ENCODE measurements at places on chromosomes 7 and 10.

DNA sequence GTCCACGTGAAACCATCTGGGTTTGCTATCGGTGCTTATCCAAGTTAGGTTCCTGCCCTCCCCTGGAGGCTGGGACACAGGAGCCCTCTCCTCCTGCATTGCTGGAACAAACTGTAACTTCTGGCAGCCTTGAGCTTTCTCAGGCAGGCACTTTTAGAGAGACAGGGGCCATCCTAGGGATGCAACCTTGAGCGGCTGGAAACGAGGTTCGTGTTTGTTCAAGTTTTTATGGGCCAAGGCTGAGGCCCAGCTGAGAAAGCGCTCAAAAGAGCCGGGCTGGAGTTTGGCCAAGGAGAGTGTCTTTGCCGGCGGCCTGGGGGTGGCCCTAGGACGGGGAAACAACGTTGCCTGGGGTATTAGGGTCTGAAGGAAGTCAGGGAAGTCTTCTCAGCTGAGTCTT lies 5.5 kb upstream of the MMD2 start:
- DNase-seq: no peak

GRCh38 chr7:110373416-110373815 lies 717.5 kb upstream of the LRRN3 start:
- DNase-seq: no peak

GRCh38 chr10:133258066-133258817 lies 18.4 kb downstream of the ADAM8 start:
- DNase-seq: no peak

- DNase-seq: no peak
Observed at GRCh38 chr7:17617380-17617779, 318.9 kb downstream of the AHR start.

DNA sequence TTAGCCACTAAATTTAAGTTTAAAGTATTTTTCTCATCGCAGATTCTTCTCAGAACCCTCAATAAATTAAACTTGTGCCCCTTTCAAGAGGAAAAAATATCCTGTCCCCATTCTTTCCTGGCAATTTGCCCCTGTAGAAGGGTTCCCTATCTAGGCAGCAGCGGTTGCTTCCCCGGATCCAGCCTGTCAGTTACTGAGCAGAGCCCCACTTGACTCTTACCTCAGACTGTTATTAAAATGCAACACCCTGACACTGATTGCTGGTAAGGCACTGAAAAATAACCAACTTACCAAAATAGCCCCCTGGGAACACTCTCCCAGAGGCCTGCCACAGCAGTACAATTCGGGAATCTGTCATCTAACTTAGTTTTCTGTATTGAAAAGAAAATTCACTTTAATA lies 13.9 kb downstream of the LMTK2 start:
- DNase-seq: no peak

GRCh38 chr7:129210989-129211312 lies 13.9 kb upstream of the AHCYL2 start:
- no peak for DNase-seq

DNA sequence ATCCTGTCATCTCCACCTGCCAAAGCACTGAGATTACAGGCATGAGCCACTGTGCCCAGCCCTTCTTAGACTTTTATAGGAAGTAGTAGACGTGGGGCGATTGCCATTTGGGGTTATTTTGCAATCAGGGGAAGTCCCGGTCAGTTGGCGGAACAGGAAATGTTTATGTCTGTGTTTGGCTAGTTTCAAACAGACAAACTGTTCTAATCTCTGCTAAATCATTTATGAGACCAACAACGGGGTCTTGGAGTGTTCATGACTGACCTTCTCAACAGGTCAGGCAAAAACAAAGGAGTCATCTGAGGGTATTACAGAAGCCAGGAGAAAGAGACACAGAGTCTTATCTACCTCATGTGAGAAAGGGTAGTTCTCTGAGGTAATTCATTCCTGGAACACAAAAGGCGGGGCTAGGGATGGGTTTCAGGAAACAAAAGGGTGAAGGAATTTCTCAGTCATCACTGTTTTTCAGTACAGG lies 6.6 kb upstream of the TPK1 start:
- DNase-seq: no peak

DNA sequence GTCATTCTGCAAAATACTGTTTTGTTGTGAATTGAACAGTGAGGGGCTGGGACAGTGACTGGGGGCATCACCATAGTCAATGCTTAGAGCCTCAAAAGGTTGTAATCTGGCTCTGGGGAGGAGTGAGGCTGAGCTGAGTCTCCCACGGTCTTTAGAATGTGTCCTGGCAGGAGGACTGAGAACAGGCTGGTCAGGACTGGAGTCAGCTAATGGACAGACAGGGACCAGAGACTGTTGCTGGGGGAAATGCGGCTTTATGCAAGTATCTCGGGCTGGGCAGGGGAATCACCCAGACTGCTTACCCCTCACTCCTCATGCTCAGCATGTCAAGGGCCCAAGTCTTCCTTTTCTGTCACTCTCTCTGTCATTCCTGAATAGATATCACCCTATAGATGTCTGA lies 346.5 kb downstream of the TYW1 start:
- no peak for DNase-seq

GRCh38 chr10:33559105-33559504 lies 224.6 kb upstream of the NRP1 start:
- DNase-seq: no peak

DNA sequence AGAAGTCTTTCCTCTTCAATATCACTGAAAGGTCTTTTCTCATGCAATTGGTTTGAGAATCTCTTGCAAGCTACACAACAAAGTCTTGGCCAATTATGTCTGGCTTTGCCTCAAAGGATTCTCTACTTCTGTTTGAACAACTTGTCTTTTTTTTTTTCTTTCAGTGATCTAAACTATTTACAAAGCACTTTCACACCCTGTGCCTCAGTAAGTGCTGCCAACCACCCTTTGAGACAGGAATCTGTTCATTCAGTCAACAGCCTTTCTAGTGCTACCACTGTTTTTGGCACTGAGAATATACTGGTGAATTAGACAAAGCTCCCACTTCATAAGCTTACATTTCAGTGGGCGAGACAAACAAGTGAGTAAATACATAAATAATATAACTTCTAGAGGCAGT lies 26.9 kb upstream of the SDK1 start:
- DNase-seq: no peak

GRCh38 chr10:95234951-95235350 lies 40.9 kb downstream of the ACSM6 start:
- DNase-seq: no peak

DNA sequence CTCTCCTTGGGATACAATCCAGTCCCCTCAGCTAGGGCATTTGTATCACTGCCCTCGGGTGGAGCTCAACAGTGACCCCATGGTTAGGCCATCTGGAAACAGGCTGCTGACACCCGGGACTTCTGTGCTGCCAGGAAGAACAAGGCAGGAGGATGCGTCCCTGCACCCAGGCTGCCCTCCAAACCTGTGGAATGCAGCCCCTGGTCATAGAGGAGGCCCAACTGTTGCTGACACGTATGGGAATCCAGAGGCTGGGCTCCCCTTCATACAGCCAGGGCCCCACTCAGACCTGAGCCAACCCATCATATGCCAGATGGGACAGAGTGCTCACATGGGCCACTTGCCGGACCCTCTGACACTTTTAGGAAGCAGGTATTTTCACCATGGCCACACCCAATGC lies 45.5 kb upstream of the SRGN start:
- no peak for DNase-seq

DNA sequence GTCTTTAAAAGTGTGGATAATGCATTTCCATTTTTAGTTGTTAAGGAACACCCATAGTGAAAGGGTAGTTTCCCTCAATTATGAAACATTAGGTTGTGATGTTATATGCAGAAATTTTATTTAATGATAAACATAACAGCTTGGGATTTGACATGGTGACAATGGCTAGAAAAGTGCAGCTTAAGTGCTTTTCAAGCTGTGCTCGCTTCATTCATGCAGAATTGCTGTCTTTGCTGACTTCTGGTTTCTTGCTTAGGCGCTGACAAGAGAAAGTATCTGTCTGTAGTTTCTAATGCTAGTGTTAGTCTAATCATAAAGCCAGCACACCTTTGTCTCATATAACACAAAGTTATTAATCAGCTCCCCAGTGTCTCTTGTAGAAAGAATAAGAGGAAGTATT lies 170.0 kb downstream of the ARL5B start:
- no peak for DNase-seq

GRCh38 chr7:4236389-4236788 lies 445.7 kb upstream of the FOXK1 start:
- no peak for DNase-seq

DNA sequence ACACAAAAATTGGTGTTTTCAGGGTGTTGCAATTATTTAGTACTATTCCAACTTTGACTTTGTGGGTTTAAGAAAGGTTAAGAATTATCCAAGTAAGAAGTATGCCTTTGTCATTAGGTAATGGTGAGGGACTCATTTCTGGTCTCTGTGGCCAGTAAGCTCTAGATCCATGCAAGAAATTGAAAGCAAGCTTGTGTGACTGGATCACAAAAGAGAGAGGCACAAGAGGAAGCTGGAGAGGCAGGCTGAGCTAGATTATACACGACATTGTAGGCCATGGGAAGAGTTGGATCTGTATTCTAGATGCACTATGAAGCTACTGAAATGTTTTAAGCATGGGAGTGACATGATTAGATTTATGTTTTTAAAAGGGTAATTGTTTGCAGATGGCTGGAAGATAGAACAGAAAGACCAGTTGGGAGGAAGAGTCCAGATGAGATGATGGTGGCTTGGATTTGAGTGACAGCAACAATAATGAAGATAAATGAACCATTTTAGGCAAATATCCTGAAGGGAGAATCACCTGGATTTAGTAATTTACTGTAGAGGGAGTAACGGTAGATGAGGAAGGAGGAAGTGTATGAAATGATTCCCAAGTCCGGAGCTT lies 50.0 kb downstream of the CALD1 start:
- DNase-seq: no peak

DNA sequence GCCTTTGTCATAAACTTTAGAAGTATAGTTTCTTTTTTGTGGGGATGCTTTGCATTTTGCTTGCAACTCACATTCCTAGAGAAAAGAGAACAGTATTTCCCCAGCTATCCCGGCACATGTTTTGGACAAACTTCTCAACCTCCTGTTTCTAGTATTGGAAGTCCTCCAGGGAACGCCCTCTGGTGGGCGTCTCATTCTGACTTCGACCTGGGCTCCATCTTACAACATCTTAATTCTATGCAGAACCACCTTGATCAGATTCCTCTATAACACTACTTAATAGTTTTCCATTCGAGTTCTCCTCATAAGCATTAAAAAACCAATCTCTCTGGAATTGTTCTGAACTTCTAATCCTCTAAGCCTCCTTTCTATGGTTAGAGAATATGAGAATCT lies 139.5 kb upstream of the FZD8 start:
- DNase-seq: no peak
